Stimulated activated CD4-positive, alpha-beta T cell treated with anti-CD3 and anti-CD28 coated beads, Interleukin-1b, Interleukin-23, amount 100 ng/mL, for 24 hours (primary cell): ENCODE measurements at places on chromosomes 11 and 22.

- DNase-seq = no peak
These were observed 325.5 kb downstream of the CADM1 start for GRCh38 chr11:115178705-115179104.

GRCh38 chr22:27597703-27598444, 203.7 kb downstream of the MN1 start:
- no peak for DNase-seq

DNA sequence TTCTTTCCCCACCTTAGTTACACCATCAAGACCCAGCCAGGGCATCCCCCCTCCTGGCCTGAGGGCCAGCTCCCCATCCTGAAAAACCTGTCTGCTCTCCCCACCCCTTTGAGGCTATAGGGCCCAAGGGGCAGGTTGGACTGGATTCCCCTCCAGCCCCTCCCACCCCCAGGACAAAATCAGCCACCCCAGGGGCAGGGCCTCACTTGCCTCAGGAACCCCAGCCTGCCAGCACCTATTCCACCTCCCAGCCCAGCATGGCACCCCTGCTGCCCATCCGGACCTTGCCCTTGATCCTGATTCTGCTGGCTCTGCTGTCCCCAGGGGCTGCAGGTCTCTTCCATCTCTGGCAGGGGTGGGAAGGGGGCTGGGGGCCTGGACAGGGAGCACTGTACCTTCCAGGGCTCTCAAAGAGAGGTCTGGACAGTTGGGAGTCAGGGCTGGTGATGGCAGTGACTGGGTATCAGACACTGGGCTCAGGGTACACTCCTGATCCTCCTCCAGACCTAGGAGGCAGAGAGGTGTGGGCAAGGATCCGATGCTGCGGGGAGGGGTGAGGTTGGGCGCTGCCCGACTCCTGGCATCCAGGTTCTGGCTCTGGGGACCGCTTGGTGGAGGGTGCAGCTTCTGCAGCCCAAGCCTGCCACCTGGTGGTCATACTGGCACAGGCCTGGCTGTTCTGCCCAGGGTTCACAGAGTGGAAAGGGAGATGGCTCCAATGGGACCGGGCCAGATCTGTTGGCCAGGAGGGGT, at the start of gene UPK2:
UPK2 (plus strand) TSS at position 205 of the 753 bp plus-strand sequence; CDS start at position 258, 53 bp downstream.
- peak; percentile 88 for DNase-seq

- DNase-seq = no peak
These were observed 3.9 kb downstream of the LTBP3 start for GRCh38 chr11:65554057-65554818.

DNA sequence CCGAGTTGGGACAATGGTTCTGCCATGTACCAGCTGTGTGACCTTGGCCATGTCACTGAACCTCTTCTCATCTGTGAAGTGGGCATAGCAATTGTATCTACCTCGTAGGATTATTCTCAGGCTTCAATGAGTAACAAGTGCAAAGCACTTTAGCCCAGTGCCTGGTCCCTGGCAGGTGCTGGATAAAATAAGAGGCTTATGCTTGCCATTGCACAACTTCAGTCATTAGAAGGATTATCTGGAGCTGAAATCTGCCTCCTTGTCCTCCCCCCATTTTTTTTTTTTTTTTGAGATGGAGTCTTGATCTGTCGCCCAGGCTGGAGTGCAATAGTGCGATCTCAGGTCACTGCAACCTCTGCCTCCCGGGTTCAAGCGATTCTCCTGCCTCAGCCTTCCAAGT, 7.2 kb downstream of the SMTNL1 start:
- DNase-seq = no peak

GRCh38 chr22:36332623-36333332, 55.0 kb downstream of the MYH9 start:
- no peak for DNase-seq

DNA sequence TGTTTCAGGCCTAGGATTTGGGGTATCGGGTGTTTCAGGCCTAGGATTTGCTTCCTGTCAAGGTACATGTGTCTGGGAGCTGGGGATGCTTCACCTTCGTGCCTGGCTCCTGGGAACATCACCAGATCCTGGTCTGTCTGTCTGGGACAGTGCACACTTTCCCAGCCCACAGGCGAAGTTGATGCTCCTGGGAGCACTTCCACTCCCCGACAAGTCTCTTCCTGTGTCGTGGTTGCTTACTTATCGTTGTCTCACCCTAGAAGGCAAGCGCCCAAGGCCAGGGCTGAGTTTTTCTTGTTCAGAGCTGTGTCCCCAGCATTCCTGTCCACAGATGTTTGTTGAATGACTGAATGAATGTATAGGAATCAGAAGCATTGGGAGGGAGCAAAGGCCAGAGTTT, 71.5 kb downstream of the LINC01488 start:
- no peak for DNase-seq

DNA sequence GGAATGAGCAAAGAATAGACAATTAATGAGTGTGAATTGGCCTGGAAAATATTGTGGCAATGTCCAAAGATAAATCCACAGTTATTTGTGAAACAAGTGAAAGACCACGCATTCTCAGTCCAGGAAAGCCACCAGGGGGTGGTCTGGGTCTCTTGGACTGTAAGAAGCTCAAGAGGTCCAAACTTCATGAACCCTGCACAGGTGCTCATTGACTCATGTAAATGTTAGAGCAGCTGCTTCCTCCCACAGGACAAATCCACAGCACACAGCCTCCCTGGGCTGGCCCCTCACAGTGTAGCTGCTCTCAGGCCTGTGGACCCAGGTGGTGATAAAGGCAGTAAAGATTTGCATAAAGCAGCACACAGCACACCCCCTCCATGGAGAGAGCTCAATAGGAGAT, 114.0 kb downstream of the ZNF280B start:
- DNase-seq = no peak

GRCh38 chr11:73160005-73160760, 18.1 kb upstream of the FCHSD2 start:
- DNase-seq = no peak

DNA sequence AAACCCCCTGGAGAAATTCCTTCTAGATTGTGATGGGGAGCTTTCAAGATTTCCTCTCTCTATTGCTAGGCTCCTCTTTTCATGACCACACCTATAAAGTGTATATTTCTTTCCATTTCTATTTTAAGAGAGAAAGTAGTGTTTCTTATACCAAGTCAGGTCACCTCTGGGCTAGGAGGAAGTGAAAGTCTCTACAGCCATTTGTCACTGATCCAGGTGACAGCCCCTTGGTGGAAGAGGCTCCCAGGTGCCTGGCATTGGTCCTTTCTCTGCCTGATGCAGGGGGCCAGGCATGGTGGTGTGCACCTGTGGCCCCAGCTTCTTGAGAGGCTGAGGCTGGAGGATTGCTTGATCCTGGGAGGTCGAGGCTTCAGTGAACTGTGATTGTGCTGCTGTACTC, 64.7 kb downstream of the DHCR7 start:
- no peak for DNase-seq

DNA sequence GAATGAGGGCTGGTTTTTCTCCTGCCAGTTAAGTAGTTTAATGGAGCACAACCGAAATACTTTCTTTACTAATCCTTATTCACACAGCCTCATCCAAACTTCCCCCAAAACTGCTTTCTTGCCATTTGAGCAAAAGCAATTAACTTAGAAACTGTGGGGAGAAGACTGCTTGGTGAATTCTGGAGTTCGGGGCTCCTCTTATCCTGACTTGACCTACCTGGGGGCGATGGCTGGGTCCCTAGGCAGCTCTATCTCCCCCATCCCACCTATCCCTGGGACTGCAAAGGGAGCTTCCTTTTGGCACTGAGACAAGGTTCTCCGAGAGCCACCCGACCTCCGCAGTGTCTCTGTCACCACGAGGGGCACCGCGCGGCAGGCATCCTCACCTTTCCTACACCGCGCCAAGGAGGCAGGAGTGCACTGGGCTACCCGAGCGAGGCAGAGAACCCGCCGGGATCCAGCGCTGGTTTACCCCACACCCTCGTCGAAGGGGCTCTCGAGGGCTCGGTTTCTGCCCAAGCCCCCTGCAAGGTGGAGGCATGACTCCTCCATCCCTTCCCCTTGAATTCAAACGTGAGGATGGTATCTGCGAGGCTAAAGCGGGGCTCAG, 759 bp downstream of the DESI1 start:
- DNase-seq = peak; percentile 23

GRCh38 chr22:37775785-37776638, 31.7 kb upstream of the GCAT start:
- no peak for DNase-seq

DNA sequence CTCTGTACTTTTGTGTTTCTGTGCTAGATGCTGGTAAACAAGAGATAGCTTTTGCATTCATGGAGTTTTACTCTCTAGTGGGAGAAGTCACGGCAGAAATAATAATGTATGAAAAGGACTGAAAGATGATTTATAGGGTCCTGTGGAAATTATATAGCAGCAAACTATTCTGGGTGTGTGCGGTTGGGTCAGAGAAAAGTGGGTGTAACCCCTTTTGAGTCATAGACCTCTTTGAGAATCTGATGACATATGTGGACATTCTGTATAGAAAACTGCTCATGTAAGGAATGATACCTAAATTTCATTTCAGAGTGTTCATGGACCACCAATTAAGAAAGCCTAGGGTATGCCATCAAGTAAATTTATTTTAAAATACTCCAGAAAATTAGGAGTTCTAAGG, 54.4 kb downstream of the TMEM135 start:
- no peak for DNase-seq

DNA sequence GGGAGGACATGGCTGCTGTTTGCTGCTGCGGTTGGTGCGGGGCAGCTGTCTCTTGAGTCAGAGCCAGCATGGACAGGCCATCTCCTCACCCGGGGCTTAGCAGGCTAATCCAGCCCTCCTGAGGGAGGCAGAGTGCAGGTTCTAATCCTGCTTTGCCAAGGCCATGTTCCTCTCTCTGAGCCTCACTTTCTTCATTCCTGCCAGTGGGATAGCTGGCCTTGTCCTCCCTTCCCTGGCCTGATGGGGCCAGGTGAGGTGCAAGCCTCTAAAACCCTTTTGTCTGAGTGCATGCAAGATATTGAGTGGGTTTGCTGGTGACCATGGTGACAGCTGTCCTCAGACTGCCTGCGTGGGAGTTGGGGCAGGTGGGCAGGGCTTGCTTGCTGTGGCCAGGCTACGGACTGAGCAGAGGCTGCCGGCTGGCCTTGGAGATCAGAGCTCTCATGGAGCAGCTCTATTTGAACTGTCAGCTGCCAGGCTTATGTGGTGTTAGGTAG, 3.6 kb downstream of the USP35 start:
- DNase-seq = no peak

- DNase-seq = no peak
These were observed 82.2 kb downstream of the ATG16L2 start for GRCh38 chr11:72896431-72896830.

GRCh38 chr11:64534950-64535349, 56.1 kb upstream of the SLC22A12 start:
- no peak for DNase-seq

DNA sequence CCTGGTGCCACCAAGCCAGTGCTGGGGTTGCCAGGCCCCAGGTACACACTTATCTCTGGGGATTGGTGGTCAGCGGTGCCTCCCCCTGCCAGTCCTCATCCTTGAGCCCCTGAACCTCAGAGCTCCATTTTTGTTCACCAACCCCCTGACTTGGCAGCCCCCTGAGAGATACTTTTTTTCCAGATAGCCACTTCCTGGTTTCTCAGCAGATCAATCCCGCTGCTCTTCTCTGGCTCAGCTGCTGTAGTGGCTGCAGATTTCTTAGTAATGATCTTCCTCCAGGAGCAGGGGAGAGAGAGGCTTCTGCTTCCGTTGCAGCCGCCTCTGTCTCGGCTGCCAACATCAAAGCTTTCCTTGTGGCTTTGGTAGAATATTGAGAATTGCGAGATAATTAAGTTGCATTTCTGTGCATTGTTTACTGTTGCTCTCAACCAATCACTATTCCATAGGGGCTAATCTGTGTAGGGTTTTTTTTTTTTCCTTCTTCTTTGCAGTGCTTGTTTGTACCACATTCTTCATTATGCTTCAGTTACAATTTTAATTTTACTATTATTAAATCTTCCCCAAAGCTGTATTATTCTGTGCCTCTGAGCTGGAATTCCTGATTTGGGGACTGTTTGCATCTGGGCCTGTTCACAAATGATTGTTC, 92.1 kb downstream of the PKNOX2 start:
- DNase-seq = no peak

DNA sequence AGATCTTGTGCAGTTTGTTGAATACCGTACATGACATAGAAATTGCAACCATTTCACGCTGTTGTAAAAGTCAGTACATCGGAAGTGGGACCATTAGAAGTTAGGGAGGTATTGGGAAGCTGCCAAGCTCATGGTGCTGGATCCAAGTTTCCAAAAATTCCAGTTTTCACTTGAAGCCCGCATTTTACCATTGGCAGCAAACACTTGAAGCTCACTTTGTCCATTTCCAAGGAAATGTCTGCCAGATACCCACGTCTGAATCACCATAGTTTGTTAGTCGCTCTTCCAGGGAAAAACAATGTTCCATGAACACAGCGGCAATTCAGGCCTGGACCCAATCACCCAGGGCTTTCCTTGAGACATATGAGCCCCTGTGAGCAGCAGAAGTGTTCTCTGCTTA, 22.6 kb upstream of the PARVB start:
- no peak for DNase-seq

- no peak for DNase-seq
These were observed 5.3 kb upstream of the PRDM11 start for GRCh38 chr11:45141171-45141570.

- DNase-seq = peak; percentile 15
These were observed 568 bp downstream of the ALG8 start for GRCh38 chr11:78138694-78139421.

DNA sequence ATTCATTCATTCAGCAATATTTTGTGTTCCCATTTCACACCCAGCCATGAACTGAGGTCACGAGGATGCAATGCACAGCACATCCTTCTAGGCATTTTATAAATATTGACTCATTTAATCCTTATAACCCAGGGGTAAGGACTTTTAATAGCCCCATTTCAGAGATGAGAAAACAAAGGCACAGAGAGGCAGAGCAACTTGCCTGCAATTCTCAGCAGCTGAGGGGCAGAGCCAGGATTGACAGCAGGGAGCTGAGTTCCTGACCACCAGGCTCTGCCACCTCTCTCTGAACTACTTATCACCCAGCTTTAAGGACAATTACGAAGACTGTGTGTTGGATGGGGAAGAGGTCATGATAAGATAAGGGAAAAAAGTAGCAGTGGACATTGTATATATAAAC, 12.8 kb upstream of the FGF3 start:
- DNase-seq = no peak

DNA sequence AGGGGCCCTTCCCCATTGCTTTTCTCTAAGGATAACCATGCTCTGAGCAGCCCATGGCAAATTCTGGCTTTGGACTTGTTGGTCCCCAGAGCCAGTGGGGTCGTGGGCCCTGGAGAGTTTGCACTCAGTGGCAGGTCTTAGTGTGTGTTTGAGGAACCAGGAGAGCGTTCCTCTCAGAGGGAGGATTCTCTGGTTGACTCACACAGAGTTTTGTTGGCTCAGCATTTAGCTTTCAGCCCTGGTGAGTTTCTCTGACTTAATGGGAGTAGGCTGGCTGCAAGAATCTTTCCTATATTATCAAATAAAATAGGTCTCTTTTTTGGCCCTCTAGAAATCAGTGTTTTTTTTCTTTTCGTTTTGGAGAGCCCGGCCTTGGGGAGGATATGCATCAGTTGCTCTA, 20.9 kb downstream of the ST14 start:
- no peak for DNase-seq

DNA sequence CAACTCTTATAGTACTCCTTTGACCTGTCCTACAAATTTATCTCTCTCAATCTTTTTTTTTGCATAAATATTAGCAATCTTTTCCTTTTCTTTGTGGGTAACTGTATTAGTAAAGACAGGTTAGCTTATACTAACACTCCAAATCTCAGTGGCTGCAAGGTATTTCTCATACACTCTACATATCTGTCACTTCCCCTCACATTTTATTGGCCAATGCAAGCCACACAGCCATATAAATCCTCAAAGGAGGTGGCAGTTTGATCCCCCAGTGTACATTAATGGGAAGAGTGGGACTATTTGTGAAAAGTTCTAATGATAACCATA, 42.6 kb upstream of the EED start:
- DNase-seq = no peak

GRCh38 chr11:13384908-13385640, 77.9 kb downstream of the BTBD10 start:
- DNase-seq = no peak
